Foreskin fibroblast (primary cell): ENCODE measurements at places on chromosomes 5 and 9.
A peak's percentile ranks its signal among the peaks of the same experiment; 100 is the strongest.

DNA sequence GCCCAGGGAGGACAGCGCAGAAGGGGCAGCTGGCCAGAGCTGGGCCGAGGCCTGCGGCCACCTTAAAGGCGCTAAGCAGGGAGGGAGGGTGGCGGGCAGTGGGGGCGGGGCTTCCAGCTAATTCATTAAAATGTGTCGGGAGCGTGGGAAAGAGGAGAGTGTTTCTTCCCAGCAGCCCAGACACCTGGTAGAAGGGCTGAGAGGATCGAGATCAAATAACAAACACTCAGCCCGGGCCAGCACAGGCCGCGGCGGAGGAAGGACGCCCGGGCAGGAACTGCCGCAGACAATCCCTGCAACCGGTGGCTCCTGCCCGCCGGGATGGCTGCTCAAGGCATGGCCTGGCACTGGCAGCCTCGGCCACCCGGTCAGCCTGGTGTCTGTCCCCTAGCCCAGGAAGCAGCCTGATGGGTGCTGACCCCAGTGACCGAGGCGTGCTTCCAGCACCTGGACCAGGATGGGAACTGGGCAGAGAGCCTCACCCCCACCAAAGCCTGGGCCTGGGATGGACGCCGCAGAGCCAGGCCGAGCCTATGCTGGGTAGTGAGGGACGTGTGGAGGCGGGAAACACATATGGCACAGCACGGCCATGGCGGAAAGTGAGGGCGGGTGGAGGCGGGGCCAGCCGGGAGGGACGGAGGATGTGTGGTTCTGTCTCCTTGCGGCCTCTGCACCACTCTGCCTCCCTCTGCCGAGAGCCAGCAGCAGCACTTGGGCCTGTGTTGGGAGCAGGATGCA is 3.2 kb upstream of the NRARP start:
- DNase-seq: peak; percentile 30

GRCh38 chr9:36891341-36891811 is 142.7 kb downstream of the PAX5 start:
- DNase-seq: no peak

GRCh38 chr5:32880796-32881195 is 169.7 kb downstream of the NPR3 start:
- DNase-seq: no peak

- no peak for DNase-seq
Observed at GRCh38 chr9:131121346-131121745, 4.0 kb upstream of the NUP214 start.

- no peak for DNase-seq
Observed at GRCh38 chr5:61882901-61883500, 423.0 kb upstream of the KIF2A start.

DNA sequence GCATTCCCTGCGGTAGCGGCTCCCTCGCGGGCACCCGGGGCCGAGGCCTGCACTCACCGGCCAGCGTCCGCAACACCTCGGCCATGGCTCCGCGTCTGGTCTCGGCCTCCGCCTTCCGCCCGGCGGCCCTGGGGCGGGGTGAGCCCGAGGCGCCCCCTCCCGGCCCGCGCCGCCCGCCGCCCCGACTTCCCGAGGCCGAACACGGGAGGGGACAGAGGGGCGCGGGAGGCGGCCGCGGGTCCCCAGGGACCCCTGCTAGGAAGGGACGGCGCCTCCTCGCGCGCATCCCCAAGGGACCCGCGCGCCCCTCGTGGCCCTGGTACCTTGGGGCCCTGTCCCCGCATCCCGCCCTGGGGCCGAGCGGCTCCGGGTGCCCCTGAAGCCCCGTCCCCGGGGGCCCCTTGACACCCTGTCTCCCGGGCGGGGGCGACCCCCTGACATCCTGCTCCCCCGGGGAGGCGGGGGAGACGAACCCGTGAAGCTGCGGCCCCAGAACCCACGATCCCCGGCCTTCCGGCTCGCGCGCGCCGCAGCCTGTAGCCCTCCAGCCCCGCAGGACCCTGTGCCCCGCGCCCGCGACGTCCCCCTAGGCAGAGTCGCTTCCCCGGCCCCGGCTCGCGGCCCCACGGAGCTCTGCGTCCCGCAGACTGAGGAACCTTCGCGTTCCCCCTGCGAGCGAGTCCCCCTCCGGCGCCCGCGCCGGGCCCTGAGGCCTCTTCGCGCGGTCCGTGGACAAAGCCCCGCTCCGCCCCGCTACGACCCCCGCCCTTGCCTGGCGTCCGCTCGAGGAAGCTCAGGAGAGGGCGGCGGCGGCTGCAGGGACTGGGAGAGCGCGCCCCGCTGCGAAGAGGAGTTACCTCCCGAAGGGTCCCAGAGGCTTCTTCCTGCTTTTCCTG is at the start of gene ABO:
ABO (minus strand) TSS at position 97 of the 896 bp plus-strand sequence.
- no peak for DNase-seq

DNA sequence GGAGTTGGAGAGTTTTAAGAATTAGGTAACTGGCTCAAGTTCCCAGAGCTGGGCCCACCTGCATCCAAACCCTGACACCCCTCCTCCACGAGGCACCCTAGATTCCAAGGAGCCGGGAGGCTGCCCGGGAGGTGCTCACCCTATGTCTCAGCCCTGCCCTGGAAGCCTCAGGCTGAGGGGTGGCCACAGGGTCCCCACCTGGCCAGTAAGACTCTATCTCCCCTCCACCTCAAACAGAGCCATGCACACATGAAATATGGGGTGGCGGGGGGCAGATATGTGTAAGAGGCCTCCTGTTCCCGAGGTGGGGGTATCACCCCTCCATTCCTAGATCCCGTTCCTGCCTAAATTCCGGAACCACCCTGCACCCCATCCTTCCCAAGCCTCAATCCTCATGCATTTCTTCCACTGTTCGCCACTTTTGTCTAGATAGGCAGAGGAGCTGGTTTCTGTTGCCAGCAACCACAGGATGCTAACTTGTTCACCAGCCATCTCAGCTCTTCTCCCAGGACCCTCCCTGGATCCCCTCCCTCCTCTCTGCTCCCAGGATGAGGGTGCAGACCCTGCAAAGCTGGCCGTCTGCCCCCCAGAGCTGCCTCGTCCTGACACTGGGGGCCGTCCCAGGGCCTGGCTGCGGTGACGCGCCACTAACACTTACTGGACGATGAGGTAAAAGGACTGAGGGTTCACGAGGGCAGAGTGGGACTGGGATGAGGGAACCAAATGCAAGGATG is 44.1 kb downstream of the COL23A1 start:
- no peak for DNase-seq

DNA sequence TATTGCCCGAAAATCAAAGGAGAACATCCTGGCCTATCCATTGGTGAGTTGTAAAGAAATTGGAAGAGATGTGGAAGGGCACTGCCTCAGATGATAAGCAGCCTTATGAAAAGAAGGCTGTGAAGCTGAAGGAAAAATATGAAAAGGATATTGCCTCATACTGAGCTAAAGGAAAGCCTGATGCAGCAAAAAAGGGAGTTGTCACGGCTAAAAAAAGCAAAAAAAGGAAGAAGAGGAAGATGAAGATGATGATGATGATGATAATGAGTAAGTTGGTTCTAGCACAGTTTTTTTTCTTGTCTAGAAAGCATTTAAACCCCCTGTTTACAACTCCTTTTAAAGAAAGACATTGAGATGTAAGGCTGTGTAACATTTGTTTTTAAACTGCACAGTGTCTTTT is 59.8 kb upstream of the ZBED3 start:
- DNase-seq: no peak

GRCh38 chr5:86371061-86371460 is 246.7 kb upstream of the COX7C start:
- DNase-seq: no peak

DNA sequence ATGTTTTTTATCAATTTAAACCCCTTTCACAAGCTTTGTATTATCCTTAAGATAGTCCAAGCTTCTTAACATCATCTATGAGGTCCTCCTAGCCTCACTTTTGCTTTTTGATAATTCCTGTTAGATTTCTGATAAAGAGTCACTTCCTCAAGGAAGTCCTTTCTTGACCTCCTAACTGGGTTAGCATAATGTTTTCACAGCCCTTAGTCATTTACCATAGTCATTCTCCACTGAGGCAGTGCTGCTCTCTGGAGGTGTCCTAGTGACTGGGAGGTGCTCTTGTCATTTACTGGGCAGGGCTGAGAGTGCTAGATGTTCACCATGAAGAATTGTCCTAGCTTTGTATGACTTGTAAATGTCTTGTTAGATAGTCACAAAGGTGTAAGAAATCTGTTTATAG is 26.4 kb downstream of the TNPO1 start:
- peak; percentile 69 for DNase-seq

- no peak for DNase-seq
Observed at GRCh38 chr9:134765785-134766184, 114.8 kb upstream of the FCN2 start.

GRCh38 chr5:79529110-79529509 is 15.2 kb upstream of the HOMER1 start:
- no peak for DNase-seq

GRCh38 chr9:21153336-21154017 is 11.8 kb upstream of the IFNW1 start:
- DNase-seq: peak; percentile 6

GRCh38 chr5:90056911-90057705 is 352.4 kb downstream of the CETN3 start:
- peak; percentile 38 for DNase-seq

DNA sequence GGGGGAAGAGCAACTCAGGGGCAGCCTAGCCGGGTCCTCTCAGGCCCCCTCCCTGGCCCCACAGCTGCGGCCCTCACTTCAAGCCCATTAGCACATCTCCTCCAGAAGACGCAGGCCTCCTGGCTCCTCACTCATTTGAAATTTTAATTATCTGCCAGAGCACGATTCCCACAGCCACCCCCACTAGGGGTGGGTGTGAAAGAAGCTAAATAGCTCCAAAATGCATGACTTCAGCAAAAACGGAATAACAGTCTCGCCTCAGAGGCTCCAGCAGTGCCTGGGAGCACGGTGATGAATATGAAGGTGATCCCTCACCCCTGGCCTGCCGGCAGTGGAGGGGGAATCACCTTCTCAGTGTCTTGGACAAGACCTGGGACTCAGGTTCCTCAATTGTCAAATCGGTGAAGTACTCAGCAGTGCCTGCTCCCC is 61.1 kb upstream of the HRH2 start:
- DNase-seq: no peak

GRCh38 chr9:95605101-95605500 is 88.3 kb upstream of the PTCH1 start:
- no peak for DNase-seq

DNA sequence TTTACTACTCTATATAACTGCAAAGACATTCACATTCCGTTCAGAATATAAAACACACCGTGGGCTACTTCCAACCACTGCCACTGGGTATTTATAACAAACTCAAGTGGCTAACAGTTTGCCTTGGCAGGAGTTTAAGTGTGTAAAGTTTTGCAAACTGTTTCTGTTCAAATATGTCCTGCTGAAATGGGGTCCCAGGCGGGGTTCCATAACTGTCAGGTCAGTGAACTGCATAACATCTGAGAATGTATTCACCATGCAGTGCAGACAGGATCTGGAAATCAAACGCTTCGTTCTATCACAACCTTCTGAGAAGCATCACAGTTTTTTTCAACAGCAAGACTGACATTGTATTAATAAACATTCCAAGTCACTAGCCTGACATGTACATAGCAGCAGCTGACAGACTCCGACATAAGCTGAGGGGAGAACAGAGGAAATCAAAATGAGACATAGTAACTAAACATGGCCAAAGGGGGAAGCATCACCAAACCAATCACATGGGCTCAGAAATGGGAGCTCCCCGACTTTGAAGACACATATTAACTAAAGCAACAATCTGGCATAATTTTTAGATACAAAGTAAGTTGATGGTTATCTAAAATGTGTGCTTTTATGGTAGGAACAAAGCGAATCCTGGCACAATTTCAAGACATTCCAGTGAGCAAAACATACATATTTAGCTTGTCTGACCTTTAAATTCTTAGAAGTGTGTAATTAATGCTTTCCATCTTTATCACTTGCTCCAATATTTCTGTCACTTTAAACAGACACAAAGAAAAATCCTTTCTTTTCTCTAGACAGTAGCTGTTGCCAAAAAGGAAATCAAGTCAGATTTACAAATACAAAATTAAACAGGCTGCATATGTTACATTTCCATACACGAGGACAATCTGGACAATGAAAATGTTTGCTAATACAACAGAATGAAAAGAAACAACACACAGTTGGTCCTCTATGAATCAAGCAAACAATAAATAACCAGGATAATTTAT is 156.8 kb downstream of the MAPKAP1 start:
- DNase-seq: peak; percentile 65

DNA sequence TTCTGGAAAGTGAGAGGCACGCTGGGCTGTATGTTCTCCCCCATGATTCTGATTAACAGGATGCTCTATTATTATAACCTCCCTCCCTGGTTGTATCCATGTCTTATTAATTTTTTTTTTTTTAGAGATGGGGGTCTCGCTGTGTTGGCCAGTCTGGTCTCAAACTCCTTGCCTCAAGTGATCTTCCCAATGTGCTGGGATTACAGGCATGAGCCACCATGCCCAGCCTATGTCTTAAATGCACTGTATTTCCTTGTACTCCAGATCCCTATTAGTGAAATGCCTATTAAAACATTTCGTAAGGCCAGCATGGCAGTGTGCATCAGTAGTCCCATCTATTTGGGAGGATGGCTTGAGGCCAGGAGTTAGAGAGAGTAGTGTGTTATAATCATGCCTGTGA is 7.0 kb downstream of the TIGD6 start:
- DNase-seq: no peak

GRCh38 chr9:96073531-96074480 is 198.3 kb downstream of the ERCC6L2 start:
- DNase-seq: no peak

DNA sequence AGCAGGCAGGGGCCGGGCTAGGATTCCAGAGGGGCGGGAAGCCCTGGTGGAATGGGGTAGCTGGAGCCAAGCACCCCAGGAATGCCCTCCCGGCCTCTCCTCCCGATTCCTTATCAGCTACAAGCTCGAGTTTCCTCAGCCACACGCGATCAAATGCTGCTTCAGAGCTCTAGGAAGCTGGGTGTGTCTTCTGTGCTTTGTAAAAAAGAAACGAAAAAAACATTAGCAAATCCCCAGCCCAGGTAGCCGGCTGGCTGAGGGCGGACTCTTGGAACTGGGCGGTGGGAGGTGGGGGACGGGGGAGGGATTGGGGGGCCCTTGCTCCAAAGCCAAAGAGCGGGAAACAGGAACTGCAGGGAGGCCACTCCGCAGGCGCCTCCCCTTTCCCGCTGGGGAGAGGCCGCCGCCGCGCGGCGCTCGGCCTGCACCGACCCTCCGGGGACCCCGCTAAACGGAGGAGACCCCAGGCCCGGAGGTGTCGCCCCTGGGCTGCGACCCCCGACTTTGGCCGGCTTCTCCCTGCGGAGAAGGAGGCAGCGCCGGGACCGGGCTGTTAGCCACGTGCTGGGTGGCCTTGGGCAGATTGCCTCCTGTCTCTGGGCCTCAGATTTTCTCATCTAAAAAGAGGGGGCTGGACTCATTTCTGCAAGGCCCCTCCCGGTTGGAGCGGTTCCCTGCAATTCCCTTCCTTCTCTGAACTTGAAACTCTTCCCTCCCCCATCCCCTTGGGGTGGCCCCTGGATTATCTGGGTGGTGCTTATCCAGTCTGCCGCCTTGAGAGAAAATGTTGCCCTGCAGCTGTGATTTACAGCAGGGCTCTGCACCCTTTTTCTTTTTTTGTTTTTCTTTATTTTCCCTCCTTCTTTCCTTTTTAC is 40.9 kb upstream of the FABP6 start:
- DNase-seq: peak; percentile 56
